ENCODE measurements at places on chromosomes 5 and 9. TPM values are rescaled to one million over a fixed set of nuclear protein-coding genes. Genes with fewer than 3 reads are reported as not detected.

GRCh38 chr5:105616599-105616998 lies 2054.0 kb upstream of the NUDT12 start:
- DNase-seq: no peak

DNA sequence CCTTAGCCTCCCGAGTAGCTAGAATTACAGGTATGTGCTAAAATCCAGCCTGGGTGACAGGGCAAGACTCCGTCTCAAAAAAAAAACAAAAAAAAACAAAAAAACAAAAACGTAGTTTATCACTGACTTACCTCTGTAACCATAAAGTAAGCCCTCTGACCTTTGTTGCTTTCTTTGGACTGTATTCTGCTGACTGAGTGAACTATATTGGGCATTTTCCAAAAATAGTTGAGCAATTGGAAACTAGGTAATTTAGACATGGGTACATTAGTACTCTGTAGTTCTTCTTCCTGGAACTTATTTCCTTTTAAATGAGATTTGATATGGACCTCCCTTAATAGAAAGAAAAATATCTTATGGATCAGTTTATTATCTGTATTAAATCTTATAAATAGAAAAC lies 66.6 kb downstream of the ANKHD1 start:
- DNase-seq: no peak

DNA sequence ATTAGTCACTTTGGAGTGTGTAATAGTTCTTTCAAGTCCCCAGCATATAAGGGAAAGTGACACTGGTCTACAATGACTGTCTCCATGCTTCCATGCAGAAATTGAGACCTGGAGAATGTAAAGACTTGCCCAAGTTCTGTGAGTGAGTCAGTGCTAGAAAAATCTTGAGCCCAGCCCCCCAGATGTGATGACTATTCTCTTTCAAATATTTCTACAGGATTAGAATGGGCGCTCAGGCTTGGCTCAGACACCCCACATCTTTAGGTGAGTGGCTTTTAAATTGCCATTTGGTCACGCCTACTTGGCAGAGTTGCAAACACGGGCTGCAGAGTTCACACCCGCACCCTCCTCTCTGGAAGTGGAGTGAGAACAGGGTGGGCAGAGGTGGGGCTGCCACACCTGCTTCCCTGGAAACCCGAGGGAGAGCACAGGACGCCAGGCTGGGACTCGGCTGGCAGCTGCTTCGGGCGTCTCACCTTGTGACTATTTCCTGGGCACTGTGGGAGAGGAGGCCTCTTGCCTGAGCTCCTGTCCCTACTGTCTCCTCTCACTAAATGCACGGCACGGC lies 37.6 kb downstream of the ROPN1L start:
- no peak for DNase-seq

DNA sequence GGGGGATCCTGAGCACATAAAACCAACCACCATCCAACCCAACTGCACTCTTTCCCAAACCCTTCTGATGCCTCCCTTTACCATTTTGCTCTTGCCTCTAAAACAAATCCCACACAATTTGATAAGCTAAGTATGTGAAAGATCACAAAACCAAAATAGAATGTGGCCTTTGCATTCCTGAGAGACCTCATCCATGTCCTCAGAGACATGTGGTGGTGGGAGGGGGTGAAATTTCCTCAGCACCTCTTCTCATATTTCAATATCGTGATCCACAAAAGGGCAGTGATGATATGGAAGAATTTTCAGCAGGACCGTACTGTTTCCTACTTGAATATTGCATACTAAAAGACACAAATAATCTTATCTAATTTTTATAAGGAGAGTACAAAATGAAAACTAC lies 423.3 kb downstream of the TLE1 start:
- no peak for DNase-seq

The DBH gene
- polyA plus RNA-seq: 1.0 TPM

The UTP15 gene
- 12.3 TPM for polyA plus RNA-seq

The SLC6A18 gene
- polyA plus RNA-seq: 0.12 TPM

Data from renal cortex interstitium (tissue), 15 donors.